DMS79 treated with DMSO at 0.1 percent for 48 hours (cell line): ENCODE measurements at places on chromosomes 6 and 20.
A peak's percentile ranks its signal among the peaks of the same experiment; 100 is the strongest.

GRCh38 chr6:44192428-44193041, 24.2 kb upstream of the MYMX start:
- DNase-seq: peak; percentile 31

DNA sequence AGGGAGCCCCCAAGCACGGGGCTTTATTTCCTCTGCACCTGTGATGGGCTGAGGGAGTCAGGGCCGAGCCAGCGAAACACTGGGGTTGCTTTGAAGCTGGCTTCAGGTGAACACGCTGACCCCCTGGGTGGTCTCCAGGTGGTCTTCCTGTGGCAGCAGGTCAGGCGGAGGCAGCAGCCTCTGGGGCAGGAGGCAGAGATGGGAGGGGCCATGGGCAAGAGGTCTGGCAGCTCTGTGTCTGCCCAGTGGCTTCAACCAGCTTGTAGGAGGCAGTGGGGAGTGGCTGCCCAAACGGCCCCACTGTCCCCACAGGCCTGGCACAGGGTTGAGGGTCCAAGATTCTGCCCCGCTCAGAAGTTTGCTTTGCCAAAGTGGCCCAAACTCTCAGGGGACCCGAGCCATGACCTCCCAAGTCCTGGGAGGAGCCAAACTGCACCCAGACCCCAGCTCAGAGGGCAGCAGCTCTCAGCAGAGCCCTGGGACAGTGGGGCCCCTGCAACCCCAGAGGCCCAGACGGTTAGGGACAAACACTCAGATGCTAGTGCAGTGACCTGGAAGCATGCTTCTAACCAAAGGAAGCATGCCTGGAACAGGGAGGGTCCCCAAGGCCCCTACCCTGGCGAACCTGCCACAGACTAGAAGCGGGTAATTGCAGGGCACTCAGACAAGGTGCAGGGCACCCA, 15.3 kb downstream of the NTSR1 start:
- no peak for DNase-seq

DNA sequence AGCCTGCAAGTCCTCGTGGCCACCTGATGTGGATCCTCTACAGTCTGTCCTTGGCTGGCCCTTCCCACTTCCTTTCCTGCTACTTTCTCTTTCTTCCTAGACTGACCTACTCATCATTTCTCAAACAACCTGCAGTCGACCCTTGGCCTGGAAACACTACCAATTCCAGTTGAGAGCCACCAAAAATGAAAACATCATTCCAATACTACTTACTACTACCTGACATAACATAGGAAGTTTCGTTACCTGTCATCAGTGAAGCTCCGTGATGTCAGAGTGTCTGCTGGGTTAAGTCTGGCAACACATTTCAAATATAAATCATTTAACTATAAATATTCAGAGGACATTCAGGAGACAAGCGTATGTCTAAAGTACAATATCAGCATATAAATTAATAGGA, 13.8 kb downstream of the GZF1 start:
- no peak for DNase-seq

GRCh38 chr6:38236631-38237030, 403.1 kb downstream of the BTBD9 start:
- no peak for DNase-seq

GRCh38 chr6:3561725-3562124, 104.9 kb upstream of the SLC22A23 start:
- no peak for DNase-seq

GRCh38 chr6:87971605-87972262, 75.9 kb upstream of the SPACA1 start:
- DNase-seq: no peak

DNA sequence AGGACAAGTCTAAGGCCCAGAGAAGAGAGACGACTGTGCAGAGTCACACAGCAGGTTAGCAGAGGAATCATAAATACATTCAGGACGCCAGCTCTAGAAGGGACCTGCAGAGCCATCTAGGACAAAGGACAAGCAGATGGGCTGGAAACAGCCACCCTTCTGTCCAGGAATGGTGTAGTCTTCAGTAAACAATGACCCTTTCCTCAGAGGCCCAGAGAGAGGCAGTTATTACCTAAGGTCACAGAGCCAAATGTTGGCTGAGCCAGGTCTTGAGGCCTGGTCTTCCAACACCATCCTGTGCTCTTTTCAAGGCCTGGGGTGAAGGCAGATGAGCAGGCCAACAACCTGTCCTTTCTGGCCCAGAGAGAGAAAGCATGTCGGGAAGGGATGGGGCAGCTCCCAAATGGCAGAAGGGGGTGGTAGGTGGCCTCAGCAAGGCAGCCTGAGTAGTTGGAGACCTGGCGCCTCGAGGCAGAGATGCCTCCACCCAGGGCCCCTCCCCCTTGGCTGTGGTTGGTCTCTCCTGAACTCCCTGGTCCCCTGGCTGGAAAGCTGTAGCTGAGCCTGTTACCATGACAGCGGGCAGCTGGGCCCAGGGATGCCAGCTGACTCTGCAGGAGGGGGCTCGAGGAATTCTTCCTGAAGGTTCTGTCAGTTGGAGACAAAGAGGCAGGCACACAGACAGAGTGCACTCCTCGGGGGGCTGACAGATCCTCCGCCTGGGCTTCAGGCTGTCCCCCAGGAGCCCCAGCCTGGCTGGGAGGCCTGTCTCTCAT, 24.8 kb downstream of the EPB41L1 start:
- DNase-seq: no peak

GRCh38 chr6:151374036-151374683, 17.2 kb downstream of the ZBTB2 start:
- DNase-seq: no peak

DNA sequence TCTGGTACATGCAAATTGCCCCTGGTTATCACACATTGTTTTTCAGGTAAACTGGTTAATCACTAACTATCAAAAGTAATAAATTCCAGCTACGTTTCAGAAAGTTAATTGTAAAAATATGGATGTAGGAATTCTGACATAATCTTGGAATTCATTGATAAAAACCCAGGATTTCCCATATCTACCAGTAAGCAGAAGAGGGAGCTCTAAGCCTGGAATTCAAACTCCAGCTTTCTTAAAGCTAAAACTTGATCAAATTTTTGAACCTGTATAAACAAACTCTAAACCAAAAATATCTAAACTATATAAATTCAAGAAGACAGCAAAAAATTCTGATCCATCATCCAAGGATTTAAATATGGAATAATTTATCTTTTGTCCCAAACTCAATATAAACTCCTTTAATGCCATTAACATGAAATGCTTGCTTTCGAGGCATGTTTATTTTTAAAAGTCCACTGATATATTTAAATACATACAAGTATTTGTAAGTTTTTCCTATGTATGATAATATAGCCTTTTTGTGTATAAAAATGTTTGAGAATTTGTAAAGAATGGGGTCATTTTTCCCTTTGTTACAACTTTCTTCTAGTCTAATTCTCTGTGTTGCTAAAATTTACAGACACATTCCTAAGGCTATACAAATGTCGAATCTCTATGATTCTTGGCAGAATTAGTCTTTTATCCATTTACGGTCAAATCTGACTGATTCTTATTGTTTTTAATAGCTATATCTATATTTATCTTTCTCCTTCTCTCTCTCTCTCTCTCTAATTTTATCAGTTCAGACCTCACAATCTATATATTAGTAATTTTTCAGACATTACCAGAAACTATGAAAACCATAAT, 91.4 kb upstream of the RNF217 start:
- peak; percentile 33 for DNase-seq

GRCh38 chr6:51892750-51893149, 194.7 kb downstream of the PKHD1 start:
- no peak for DNase-seq

DNA sequence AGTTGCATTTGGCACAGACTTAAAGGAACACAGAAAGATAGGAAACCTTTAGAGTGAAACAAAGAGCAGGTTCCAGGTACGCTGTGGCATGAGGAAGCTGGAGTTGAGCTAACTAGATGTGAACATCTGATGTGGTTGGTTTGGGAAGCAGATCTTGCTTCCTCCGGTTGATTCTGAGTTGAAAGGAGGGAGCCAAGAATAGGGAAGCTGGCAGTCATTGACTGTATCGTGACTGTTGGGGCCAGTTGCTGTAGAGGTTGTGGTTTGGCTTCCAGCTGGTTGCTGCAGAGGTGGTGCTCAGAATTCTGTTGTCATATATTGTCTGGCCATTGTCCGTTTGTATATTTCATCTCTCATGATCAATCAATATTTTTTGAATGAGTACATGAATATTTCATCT, 325.9 kb downstream of the PLCB1 start:
- no peak for DNase-seq

GRCh38 chr6:84118191-84118590, 84.6 kb downstream of the MRAP2 start:
- no peak for DNase-seq

- DNase-seq: no peak
These were observed 22.4 kb downstream of the SYNCRIP start for GRCh38 chr6:85620308-85620707.

- DNase-seq: no peak
These were observed 2.8 kb downstream of the ITPR3 start for GRCh38 chr6:33623895-33624381.

- DNase-seq: peak; percentile 98
These were observed 216.6 kb downstream of the HIVEP2 start for GRCh38 chr6:142728364-142728763.

DNA sequence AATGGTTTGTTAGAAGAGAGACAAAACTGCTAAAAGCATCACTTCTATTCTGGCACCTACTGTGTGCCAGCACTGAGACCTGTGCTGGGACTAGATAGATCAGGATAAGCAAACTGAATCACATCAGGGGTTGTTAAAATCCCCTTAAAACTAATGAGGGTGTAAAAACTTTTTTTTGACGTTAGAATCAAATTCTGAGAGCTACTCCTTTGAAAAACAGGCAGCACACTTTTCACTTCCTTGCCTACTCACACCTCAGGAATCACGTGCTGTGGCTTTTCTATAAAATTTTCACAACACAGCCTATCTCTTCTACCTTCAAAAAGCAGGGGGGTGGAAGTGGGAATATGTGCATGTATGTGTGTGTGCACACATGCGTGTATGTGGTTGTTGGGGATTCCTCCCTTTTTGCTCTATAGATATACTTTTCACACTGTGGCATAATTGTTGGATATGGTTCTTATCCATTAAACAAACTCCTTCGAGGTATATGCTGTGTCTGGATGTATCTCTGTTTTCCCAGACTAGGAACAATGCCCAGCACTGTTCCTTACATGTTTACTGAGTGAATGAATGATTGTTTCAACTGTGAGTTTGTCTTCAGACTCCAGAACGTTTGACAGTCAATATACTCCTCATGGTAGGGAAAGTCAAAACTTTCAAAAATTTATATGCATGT, 105.4 kb downstream of the FYN start:
- no peak for DNase-seq

GRCh38 chr6:131116755-131117360, 18.4 kb upstream of the AKAP7 start:
- no peak for DNase-seq

DNA sequence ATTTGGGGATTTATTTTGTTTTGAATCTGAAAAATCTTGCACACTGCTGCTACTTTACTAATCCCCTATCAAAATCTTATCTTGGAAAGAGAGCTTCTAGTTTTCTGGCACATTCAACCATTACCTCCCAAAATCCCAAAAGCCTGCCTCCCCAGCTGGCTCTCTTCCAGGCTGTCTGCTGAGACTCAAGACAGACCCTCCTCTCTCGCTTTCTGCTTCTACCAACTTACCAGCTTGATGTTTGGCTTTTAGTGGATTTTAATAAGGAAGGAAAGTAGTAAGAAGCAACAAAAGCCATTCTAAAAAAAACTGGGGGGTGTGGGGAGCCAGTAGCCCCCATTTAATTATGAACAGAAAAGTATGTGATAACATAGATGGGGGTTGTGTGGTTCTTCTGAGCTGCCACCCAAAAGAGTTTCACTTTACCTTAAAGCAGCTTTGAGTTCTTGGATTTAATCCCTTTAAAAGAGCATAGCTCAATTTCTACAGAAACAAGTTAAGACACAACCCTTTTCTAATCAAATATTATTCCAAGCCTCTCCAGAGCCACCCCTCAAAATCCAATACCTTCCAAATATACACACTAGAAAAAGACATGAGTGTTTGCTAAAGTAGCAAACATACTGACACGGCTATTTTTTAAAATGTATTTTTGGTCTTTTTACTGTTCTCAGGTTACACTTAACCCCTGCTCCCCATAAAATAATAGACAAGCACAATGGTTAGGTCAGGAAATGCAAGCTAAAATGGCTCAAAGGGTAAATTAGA, 71.7 kb downstream of the ATP9A start:
- DNase-seq: peak; percentile 85

- DNase-seq: no peak
These were observed 130.0 kb upstream of the SGK1 start for GRCh38 chr6:134447883-134448387.

DNA sequence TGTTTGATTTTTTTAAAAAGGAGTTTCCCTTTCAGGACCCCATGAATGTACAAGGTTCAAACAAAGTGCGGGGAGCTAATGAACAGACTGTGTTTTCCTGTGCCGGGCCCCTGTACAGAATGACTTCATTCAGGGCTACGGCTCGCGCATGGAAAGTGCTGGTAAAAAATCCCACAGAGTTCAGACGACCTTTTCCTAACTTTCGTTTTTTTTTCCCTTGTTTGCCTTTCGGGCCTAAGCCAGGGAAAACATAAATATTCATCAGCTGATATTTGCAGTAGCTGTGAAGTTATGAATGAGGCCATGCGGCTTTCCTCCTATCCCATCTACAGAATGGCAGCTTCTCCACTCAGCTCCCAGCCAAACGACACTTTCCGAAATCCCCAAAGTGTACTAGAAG, 74.0 kb downstream of the HAO1 start:
- no peak for DNase-seq

GRCh38 chr6:111666847-111667246, 61.2 kb upstream of the TRAF3IP2 start:
- no peak for DNase-seq

DNA sequence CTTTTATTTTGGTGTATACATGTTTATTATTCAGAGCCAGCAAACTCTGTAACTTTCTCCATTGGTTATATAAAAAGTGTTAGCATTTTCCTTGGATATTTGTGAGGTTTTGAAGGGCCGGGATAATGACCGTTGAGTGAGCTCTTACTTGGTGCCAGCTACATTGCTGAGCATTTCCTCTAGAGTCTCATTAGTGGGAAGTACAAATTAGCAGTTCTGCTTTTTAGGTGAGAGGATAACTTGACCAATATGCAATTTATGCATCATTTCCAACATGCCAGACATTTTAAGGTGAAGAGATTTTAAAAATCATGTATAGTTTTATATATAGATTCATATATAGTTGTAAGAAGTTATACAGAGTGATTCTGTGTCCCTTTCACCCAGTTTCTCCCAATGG, 84.3 kb downstream of the CARMIL1 start:
- no peak for DNase-seq

- no peak for DNase-seq
These were observed 18.4 kb downstream of the DLL1 start for GRCh38 chr6:170272341-170273065.

GRCh38 chr20:51121272-51121671, 98.4 kb upstream of the KCNG1 start:
- no peak for DNase-seq

DNA sequence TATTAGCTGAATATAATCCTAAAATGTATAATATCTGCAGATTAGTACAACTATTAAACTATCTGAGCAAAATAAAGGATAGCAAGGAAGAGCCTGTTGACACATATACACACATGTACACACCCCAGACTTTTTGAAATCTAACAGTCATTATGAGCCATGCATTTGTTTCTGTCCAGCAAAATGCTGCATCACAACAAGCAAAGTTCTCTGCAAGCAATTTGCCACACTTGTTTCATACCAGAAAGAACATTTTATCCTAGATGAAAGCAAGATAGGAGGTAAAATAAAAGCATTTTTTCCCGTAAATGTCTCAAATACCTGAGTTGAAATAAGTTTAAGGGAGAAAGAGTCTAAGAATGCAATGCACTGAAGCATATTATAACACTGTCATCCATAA, 145.2 kb downstream of the COL21A1 start:
- DNase-seq: no peak
